Eye (tissue), 1 donor: ENCODE measurements at places on chromosomes 3 and 15.

DNA sequence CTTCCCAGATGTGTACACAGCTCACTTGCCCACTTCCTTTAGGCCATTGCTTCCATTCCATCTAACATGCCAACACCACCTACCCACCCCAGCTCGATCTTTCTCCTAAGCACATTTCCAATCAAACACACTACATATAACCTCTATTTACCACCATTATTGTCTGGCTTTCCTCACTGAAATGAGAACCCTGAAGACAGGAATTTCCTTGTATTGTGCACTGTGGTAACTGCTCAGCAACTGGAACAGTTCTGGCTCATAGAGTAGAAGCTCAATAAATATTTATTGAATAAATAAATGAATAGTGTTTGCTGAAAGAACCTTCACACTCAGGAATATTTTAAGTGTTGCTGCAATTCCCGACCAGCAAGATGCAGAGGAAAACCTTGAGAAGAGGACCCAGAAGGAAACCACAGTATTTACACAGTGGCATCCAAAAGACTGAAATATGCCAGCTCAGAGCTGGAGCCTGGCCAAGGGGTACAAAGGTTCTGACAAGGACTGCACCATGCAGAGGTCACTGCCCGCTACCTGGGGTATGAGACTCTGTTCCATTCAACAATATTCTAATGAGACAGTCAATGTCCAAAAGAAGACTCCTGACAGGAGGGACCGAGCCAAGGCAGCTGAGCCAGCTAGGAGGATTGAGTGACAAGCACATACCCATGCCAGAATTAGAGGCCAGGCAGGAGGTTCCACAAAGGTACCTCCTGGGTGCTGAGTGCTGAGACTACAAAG, 168.8 kb downstream of the NUP210 start:
- no peak for DNase-seq

- no peak for DNase-seq
Observed at GRCh38 chr3:128262457-128262856, 109.2 kb downstream of the EEFSEC start.

DNA sequence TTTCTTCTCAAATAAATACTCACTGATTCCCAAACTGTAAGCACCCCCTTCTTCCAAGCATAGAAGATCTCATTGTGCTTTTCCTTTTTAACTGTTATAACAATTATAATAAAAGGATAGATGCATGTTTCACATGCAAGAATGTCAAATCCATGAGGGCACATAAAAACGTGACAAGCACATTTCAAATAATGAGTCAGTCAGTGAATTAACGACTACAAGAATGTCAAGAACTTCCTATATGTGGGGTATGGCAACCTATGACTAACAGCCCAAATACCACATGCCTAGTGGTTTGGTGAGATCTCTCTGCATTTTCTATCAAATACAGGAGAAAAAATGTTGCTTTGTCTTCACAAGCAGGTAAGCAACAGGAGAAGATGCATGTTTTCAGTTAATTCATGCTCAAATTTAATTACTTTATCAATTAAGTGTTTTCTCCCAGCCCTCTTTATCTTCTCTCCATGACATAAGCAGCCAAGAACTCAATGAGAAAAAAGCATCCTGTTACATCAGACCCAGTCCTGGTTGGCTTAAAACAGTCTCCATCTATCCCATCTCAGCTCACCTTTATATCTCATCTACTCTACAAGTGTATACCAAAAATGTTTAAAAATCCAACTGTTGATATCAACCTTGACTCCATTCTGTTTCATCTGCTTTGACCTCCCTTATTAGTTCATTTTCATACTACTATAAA, 181.5 kb upstream of the LMCD1 start:
- DNase-seq = no peak

GRCh38 chr3:107130089-107130700, 247.0 kb upstream of the CCDC54 start:
- no peak for DNase-seq

DNA sequence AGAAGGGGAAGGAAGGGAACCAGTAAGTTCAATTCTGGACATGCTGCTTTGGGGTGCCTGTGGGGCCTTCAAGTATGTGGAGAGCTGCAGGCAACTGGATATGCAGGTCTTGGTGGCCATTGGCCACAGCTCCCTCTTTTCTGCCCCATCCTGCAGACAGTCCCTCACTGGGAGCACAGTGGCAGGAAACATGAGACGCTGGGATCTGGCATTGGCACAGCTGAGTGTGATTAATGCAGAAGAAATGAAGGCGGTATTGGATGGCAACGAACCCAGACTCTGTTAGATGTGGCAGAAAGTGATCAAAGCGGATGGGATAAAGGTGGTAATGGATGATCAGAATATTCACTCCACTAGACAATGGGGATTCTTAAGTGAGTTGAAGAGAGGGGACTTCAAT, 23.2 kb upstream of the VPS8 start:
- no peak for DNase-seq

DNA sequence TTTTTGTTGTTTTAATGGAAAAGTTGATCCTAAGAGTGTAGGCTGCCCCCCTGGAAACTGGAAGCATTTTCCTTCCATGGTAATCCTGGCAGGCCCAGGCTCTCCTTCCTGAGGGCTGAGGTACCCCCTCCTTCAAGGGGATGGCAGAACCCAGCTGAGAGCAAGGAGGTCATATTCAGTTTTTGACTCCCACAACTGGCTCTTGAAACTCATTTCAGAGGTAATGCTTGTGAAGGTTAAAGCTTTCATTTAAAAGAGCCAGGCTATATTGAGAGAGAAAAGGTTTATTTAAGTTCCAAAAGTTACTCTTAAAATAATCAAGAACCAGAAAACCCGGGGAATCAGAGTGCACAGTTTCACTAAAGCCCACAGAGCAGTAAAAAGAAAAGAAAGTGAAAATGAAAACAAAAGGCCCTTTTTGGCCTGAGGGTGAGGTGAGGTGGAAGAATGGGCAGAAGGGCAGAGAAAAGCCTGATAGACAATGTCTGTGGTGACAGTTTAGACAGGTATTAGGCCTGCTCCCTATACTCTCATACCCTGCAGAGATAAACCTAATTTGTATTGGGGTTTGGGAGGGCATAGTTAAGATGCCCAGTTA, 47.0 kb upstream of the RBP1 start:
- DNase-seq = no peak
